Stimulated activated CD8-positive, alpha-beta memory T cell treated with anti-CD3 and anti-CD28 coated beads, Interleukin-4, amount 100 ng/mL, for 24 hours (primary cell): ENCODE measurements at places on chromosomes 11 and 22.

DNA sequence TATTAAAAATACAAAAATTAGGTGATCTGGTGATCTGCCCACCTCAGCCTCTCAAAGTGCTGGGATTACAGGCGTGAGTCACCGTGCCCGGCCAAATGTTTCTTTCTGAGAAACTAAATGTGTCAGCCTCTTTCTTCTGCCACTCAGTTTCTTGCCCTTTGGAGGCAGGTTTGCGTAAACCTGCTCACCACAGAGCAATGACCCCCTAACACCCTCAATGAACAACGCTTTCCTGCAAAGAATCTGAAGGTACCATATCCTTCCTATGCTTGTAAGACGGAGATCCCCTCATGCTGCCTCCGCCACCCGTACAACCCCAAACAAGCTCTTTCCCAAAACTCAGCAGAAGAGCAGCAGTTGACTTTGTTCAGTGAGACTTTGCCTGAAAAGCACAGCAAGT, 38.7 kb upstream of the TTLL12 start:
- DNase-seq, result no peak

DNA sequence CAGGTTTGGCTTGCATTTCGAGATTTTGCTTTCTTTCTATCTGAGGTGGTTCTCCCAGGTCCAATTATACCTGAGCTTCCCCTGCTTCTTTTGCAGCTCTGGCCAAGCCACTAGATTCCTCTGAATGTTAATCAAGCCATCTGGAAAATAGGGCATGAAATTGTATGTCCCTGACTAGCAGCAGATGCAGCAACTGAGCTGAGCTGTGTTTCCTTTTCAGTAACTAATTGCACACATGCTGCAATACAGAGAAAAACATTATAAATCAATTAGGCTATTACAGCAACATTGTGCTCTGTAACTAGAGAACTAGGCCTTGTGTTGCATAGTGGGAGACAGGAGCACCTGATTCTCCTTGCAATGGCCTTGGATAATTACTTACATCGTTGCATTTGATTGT, 408.3 kb downstream of the ETS1 start:
- no peak for DNase-seq

DNA sequence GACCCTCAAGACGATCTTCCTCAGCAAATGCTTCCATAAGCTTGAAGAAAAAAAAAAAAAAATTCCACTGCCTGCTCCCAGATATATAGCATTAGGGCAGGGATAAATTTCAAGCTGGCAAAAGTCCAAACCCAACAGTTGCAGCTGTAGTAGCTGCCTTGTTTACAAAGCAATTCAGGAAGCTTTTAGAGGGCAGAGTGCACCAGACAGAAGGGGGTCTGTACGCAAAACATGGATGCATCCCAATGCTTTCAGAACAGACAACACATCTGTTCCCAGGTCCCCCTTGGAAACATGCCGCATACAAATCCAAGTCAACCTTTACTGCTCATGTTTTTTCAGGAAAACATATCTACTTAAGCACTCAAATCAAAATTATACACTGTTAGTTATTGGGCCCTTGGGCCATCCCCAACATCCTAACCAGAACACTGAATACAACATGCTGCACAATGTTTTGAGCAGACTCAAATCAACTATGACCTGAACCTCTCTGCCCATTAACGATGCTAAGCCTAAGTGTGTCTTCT, 94.5 kb downstream of the CADM1 start:
- no peak for DNase-seq

DNA sequence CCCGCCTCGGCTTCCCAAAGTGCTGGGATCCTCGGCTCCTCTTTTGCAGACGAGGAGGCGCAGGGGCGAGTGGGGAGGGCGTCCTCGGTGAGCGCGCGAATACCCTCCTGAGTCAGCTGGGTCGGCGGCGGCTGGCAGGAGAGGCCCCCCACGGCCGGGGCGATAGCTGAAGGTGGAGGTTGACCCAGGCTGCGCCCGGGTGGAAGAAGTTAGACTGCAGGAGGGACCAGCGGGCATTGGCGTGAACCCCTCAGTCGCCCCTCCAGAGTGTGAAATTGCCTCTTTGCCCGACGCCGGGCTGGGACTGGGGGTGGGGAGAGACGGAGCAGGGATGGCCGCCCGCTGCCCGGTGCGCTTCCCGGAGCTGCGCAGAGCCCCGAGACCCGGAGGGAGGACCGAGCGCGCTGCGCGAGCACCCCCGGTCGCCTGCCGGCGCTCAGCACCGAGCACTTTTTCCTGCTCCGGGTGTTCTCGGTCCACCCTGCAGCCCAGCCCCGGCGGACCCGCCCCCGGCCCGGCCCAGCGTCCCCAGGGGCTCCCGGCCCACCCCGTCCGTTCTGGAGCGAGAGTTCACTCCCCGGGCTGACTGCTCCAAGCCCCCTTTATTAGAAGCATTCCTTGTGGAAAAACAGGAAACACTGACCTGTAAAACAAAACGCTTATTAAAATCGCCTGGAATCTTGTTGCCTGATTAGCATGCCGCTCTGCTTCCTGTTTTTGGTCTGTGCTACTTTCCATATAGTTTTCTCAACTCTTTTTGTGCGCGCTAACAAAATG, 13.7 kb upstream of the CPT1A start:
- DNase-seq, result no peak

DNA sequence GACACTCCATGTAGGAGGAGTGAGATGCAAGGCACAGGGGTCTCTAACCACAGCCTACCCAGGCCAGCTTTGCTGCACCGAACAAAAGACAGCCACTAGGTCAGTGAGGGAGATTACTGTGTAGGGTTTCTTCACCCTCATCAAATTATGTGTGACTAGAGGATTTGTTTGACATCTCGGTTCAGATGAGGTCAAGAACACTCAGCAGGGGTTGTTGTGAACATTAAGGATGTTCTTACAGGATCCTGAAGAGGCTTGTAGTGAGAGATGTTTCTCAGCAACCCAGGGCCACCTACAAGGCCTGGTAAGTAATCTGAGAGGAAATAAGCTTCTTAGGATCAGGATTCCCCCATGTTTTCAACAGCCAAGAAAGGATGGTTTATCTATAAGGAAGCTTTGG, 202.1 kb downstream of the NXPE2 start:
- no peak for DNase-seq

- no peak for DNase-seq
These were observed 1.2 kb downstream of the C2CD2L start for GRCh38 chr11:119108146-119108856.

GRCh38 chr22:42711281-42711731, 9.4 kb downstream of the A4GALT start:
- DNase-seq, result no peak

GRCh38 chr11:75468534-75469340, 35.7 kb upstream of the KLHL35 start:
- DNase-seq, result no peak

DNA sequence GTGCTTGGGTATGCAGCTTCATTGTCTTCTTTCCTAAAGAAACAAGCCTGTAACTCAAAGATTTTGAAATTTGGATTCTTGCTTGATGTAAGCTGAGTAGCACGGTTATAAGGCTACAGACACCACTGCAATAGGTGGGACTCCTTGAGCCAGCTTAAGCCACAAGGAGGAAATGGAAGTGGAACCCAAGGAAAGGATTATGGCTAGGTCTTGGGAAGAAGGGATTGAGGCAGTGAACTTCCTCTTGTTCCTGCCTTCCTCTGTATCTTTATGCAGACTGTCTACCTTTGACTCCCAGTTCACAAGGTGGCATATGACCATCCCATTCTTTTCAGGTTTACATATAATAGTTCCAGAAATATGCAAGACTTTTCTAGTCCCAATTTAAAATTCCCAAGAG, 72.3 kb downstream of the BDNF start:
- no peak for DNase-seq

DNA sequence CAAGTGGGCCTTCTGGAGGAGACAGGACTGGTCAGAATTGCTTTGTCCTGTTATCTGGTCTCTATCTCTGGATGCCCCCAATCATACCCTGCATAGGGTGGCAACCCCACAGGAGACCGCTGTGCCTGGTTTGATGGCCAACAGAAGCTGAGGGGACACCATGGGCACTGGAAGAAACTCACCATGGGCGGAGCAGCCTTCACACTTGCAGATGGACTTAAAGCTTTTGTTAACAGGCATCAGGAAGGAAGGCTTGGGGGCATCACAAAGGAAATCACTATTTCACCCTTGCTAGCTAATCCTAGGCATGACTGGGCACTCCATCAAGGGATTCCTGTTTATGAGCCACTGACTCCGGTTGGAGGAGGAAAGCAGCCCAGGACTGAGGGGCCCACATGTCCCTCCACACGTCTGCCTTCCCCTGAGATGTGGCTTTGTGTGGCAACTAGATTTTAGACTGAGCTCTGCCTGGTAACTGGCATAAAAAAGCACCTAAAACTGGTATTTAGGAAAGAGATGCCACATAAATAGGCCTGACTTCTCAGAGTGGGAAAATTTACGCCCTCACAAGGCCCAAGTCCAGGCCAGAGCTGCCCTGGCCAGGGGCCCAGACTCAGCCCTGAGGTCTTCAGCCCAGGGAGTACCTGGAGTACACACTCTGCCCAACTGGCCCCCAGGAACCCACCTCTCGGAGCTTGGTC, 57.0 kb upstream of the LYVE1 start:
- no peak for DNase-seq

- DNase-seq, result no peak
These were observed 4.5 kb downstream of the NEAT1 start for GRCh38 chr11:65426839-65427690.

- no peak for DNase-seq
These were observed 101.0 kb upstream of the PARVA start for GRCh38 chr11:12276356-12276755.

GRCh38 chr11:119048644-119049043, 8.4 kb downstream of the HYOU1 start:
- DNase-seq, result no peak

GRCh38 chr11:85627332-85627997, at the start of gene DLG2:
Gene DLG2 (minus strand): TSS chr11:85627344.
- DNase-seq, result no peak

DNA sequence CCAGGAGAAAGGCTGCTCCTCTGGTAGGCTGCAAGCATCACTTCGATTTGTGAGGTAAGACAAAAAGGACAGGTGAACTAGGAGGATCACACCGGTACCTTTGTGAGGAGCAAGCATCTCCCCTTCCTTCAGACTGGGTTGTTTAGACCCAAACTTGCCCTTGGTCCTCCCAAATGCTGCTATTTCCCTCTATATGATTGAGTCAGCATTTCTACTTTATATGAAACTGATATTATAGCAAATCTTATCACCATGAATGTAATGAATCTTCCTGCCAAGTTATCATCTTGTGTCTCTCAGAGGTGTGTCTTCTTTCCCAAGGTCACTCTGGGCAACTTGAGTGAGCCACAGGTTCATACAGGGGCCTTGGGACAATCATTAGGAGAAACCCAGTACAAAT, 61.0 kb downstream of the KIRREL3 start:
- DNase-seq, result no peak
